Hair follicle dermal papilla cell (primary cell): ENCODE measurements at places on chromosomes 7 and 10. TPM values are rescaled to one million over a fixed set of nuclear protein-coding genes. Genes with fewer than 3 reads are reported as not detected.

Gene SPDYE6
- not detected in 2 replicates for total RNA-seq

Gene TMEM236
- 0.16 TPM in 1 of 2 replicates, not detected in the other for total RNA-seq

Gene OR13A1
- not detected in 2 replicates for total RNA-seq

Gene LIPM
- not detected in 2 replicates for total RNA-seq

Gene TMEM168
- total RNA-seq = 22.7 and 32.9 TPM in 2 replicates
